ENCODE measurements at places on chromosomes 1 and 21.

DNA sequence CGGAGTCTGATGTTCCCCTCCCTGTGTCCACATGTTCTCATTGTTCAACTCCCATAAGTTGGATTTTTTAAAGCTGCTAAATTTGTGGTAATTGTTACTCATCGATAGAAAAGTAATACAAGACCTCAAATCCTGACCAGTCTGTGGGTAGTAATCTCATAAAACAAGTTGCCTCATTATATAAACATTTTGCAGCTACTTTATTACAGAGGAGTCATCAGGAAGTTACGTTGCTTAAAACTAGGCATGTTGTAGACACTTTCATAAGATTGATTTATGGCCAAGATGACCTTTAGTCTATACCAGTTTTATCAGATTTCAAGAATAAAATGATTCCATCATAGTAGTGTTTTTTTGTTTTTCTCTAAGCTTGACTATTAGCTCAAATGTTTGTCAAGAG, 208.8 kb downstream of the GIPC2 start:
- no peak for DNase-seq

DNA sequence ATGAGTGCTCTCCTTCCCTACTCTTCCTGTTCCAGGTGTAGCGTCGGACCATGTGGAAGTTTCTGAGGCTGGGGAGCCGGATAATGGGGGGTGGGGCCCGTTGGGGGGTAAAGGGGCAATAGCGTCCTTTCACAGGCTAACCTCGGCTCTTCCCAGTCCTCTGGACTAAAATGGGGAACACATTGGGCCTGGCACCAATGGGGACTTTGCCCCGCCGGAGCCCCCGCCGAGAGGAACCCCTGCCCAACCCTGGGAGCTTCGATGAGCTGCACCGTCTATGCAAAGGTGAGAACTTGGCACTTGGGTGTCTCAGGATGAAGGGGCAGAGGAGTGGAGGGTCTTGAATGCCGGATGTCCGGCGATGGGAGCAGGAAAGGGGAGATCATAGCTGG, 456 bp downstream of the TOMM40L start:
- DNase-seq, result no peak

GRCh38 chr21:35198982-35199732, 150.1 kb upstream of the RUNX1 start:
- DNase-seq, result no peak

- DNase-seq, result no peak
These were observed 112.6 kb upstream of the PKN2 start for GRCh38 chr1:88571506-88571905.

- no peak for DNase-seq
These were observed 16.9 kb downstream of the NUAK2 start for GRCh38 chr1:205304695-205305070.

DNA sequence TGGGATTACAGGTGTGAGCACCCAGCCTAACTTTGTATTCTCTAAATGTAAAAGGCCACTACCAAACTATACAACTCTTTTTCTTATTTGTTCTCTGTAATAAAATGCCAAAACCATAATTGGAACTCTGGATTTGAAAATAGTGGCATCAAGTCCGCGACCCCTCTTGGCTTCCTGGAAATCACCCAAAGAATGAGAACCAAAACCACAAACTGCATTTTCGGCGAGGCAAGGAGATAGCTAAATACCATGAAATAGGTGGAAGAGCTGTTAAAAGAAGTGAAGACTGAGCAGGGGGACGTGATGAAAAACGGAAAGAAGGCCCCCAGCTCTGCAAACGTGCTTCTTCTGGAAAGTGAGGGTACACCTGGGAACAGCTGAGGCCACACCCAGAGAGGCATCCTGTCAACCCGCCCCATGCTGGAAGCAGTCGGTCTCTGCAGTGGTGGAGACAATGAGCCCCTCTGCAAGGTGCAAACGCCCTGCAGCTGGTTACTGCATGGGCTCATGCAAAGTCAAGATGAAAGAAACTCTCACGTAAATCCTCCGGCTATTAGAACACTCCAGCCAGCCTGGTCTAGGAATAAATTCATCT, 22.5 kb downstream of the VPS26C start:
- DNase-seq, result no peak

GRCh38 chr1:31587720-31588423, 11.6 kb downstream of the TINAGL1 start:
- DNase-seq, result peak; percentile 58

DNA sequence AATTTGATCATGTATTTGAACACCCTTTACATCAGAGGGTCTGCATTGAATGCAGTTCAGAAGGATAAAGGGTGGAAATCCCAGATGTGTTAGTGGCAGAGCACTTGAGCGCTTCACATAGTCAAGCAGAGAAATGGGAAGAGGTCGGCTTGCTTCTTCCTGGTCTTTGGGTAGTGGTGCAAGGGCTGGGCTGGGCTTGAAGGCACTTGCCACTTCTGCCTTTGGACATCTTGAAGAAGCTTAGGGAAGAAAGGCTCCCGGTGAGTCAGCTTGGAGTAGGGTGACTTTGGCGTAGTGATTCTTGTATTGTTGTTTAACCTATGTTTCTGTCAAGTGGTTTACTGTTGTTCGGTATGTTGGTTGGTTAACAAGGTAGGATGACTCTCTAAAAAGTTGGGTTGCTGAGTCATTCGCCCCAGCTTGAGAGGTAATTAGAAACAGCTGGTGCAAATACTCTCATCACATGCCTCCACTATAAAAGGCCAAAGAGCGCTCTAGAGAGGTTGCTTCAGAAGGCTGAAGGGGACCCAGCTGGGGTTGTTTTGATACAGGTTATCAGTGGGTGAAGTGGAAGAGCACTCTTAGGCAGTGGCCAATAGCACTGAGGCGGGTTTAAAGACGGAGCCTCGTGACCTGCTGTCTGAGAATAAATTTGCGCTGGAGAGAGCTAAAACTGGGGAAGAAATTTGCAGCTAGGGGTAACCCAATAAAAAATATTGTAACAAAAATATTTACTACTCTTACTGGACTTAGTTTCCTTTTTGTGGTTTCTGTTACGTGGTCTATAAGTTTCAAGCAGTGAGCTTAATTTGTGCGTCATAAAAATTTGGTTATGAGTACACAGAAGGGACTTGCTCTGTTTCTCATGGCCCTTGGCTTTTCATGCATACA, 1.4 kb downstream of the BACH1 start:
- peak; percentile 58 for DNase-seq

DNA sequence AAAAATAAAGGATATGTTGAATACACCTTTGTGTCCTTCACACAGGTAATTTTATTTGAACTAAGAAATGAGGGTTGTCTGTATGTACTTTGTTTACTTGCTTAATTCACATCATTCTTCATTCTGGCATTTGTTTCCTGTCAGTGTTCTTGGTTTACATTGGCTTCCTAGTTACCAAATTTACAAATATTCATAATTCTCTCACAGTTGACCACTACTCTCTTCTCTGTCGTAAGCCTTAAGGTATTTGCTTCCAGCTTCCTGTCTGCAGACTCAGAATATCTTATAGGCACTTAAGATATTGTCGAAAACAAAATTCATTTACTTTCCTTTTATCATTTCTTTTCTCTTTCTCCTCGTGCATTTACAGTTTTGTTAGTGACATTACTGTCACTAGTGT, 15.9 kb downstream of the RNPC3 start:
- DNase-seq, result no peak

DNA sequence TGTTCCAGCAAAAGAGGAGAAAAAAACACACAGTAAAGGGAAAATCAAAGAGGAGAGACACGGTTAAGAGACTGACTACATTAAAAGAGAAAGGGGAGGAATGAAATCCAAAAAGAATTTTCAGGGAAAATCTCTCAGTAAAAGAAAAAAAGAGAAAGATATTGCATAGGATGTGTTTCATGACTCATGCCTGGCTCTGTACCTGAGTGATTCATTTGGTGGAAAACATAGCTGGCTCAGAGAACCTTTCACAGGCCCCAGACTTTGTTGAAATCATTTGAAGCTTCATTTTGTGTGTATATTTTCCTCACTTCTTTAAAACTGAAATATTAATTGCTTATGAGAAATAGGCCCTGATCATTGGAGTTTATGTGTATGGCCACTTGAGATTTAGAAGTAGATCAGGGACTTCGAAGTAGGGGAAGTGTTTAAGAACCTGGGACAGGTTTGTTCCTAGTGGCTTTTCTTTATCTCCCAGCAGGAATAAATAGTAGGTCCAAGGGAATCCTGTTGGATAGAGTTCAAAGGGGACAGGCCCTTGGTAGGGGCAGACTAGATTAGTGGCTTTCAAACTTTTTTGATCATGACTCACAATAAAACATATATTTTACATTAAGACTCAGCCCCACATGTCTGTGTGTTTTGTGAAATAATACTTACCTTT, 239.1 kb upstream of the SGIP1 start:
- DNase-seq, result no peak

DNA sequence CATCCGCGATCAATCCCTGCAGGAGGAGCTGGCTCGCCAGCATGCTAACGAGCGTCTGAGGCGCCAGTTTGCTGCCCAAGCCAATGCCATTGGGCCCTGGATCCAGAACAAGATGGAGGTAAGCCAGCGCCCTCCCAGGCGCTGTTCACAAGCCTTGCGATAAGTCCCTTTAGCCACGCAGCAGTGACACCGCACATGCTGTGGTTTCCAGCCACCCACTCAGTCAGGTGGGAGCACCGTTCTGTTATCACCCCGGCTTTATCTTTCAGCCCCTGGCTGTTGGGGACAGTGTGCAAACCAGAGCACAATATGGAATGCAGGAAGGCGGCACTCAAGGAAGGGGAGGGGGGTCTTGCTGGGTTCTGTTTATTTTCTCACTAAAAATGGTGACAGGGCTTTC, 41.1 kb upstream of the MTR start:
- DNase-seq, result no peak

DNA sequence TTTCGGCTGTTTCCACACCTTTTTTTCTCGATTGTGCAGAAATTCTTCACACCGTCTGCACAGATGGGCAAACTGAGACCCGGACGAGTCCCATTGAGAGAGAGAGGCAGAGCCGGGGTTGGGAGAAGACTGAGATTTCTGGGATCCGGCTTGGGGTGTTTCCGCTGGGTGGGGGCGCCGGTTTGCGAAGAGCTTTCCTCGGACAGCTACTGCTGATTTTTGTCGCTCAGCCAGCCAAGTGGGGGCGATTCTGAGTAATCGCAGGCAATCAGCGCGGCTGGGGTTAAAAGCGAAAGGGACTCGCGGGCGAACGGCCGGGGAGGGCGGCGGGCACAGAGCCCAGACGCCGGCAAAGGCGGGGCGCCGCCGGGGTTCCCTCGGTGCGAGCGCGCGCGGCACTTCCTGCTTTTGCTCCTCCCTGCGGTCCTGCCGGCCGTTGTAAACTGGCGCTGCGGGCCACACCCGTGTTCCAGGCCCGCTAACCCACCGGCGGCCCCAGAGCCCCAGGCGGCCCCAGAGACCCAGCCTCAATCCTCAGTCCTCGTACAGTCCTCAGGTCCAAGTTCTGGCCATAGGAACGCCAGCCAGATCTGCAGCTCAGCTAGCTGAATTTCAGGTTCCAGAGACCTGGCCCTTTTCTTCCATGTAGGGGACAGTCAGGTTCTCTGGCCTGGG, 32.4 kb upstream of the JUN start:
- DNase-seq, result peak; percentile 90

DNA sequence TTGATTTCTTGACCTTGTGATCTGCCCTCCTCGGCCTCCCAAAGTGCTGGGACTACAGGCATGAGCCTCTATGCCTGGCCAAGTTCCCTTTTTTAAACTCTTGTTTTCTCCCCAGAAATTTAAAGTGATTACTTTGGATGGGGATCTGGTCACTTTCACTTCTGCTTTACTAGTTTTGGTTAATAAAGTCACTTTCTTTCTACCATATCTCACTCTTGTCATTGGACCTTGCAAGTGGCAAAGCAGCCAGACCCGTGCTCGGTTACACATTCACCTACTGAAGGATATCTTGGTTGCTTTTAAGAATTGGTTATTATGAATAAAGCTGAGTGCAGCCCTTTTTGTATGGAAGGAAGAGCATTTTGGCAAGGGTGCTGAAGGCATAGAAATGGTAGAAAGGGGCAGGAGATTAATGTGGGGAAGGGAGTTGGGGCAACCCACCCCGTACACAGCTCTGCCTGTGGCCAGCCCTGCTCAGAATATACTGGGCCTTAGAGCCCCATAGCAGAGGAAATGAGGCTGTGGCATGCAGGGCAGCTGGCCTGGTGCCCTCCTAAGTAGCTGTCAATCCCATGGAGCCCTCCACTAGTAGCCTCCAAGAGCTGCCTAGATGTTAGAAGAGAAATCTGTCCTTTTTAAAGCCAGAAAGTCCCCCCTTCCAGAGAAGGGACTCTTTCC, 40.7 kb downstream of the CD2 start:
- no peak for DNase-seq
